ENCODE measurements at places on chromosomes 1 and 21.

- DNase-seq = no peak
These were observed 13.5 kb upstream of the PPP1R8 start for GRCh38 chr1:27816921-27817630.

DNA sequence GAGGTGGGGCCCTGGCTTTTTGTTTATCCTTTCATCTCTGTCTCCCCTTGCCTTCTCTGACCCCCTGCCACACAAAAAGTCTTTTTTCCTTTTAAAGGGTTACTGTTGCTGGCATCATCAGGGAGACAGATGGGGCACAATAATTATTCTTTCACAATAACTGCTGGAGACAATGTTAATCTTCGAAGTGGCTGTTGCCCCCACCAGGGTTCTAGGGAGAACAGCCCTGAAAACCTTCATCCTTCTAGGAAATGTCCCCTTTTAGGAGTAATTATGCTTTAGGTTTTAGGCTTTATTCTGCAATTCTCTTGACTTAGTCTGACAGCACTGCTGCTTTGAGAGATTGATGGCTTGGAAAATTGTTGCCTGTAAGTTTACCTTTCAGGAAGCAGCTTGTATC, 150.0 kb downstream of the NOS1AP start:
- DNase-seq = no peak

- no peak for DNase-seq
These were observed 5.6 kb downstream of the WRAP73 start for GRCh38 chr1:3644273-3644672.

DNA sequence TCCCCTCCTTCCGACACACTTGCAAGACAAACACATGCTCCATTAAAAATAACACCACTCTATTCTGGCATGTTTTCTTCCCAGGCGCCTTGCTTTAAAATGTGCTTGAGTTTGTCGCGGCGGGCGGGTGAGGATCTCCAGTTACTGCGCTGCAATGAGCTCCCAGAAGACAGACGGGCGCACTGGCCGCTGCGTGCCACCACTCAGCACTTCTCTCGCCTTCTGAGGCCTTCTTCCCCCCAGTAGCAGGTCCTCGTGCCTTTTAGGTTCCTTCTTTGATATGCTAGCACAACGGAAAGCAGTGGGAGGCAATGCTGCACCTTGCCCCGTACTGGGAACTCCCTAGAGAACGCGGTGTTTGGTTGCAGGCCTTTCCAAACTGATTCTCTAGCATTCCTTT, 279.5 kb upstream of the NR5A2 start:
- no peak for DNase-seq

DNA sequence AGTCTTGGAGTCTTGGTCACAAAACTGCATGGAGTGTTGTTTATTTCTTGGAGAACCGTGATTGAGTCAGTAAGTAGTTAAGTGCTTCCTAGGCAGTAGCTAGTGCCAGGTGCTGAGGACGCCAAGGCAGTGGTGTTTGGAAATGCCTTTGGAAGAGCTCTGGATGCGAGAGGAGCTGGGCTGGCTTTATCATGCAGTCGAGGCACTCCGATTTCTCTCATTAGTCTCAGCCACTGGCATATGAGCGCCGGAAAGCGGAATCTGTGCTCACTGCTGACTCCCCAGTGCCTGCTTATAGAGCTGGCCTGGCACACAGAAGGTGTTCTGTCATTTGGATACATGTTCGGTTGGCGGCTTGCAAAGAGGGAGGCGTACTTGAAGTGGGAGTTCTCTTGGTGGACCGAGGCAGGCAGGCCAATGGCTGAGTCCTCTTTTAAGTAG, 3.6 kb downstream of the TENT5C start:
- DNase-seq = no peak

- no peak for DNase-seq
These were observed 61.4 kb downstream of the LAMC2 start for GRCh38 chr1:183247484-183247883.

GRCh38 chr1:218079347-218079746, 205.7 kb upstream of the RRP15 start:
- DNase-seq = no peak

GRCh38 chr1:59057211-59057694, 239.6 kb upstream of the FGGY start:
- no peak for DNase-seq

DNA sequence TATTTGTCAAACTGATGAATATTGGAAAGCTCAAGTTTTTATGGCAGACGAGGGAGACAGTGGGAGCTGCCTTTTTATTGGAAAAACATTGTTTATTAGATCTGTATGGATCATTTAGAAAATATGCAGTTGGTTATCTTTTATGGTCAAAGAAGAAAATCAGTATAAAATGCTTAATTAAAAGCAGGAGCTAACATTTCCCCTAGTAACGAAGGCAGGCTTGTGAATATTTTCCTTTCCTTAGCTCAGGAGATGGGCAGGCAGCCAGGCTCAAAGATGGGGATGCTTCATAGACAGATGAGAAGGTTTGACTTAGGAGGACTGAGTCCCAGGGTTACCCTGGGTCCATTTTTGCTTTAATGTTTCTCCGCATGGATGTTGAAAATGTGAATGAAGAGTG, 26.0 kb downstream of the ROR1 start:
- DNase-seq = no peak

- no peak for DNase-seq
These were observed 5.4 kb downstream of the KRTAP10-12 start for GRCh38 chr21:44702111-44702972.

GRCh38 chr1:55214934-55215193, 300 bp downstream of the USP24 start:
- DNase-seq = no peak

- no peak for DNase-seq
These were observed 72.3 kb downstream of the TRIM11 start for GRCh38 chr1:228334226-228334935.

DNA sequence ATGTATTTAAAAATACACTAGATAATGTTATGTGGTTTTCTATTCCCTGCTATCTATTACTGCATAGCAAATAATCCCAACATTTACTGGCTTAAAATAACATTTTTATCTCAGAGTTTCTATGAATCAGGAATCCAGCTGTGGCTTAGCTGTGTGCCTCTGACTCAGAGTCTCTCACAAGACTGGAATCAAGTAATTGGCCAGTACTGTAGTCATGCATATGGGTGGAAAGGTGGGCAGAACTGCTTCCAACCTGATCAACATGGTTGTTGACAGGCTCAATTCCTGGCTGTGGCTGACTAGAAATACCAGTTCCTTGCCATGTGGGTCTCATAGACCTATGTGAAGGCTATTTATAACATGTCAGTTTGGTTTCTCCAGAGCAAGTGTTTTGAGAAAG, 131.8 kb downstream of the PDE4B start:
- no peak for DNase-seq

GRCh38 chr1:51976846-51977602, 13.5 kb downstream of the RAB3B start:
- DNase-seq = no peak

GRCh38 chr21:46253610-46254124, 25.1 kb upstream of the LSS start:
- DNase-seq = no peak

- DNase-seq = no peak
These were observed 38.8 kb downstream of the CASQ2 start for GRCh38 chr1:115729756-115730155.

GRCh38 chr1:162756523-162756922, 34.0 kb upstream of the HSD17B7 start:
- DNase-seq = no peak

DNA sequence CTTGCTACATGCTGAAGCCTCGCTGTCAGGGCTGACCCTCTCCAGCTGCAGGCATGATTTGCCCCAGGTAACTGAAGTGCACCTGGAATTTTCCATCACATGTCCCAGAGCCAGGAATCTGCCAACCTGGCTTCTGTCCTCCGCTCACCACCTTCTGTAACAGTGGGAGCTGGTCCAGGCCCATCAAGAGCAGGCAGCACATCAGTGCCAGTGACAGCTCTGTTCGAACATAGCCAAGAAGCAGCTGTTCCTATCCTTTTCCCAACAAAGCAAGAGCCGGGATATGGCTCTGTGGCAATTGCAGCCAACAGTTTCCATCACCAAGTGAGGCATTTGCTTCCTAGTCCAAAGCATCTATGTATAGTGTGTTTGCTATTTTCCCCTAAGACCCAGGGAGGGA, 42.2 kb upstream of the KANK4 start:
- DNase-seq = no peak

DNA sequence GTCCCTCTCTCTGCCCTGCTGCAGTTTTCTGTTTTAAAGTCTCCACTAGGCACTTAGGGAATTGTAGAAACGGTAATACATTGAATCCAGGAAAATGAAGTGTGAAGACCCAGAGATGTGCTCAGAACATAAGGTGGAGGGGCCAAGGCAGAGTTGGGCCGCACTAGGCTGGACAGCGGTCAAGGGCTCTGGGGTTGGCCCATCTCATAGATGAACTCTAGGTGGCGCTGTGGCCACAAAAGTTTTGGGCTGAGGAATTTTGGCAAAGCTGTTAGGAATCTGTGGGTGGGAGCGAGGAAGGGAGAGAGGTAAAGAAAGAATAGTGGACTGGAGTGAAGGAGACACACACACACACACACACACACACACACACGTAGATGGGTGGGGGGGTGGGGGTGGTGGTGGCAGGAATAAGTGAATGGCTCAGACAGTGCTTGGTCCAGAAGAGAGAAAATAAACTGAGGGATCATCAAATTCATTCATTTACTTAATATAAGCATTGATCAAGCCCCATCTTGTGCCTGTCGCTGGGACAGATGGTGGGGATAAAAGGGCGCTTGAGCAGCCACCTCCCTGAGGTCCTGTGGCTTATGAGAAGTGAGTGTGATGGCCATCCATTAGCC, 258.5 kb downstream of the TRABD2B start:
- no peak for DNase-seq

- DNase-seq = no peak
These were observed 6.7 kb downstream of the PM20D1 start for GRCh38 chr1:205843036-205843859.

- DNase-seq = no peak
These were observed 10.3 kb upstream of the LEMD1 start for GRCh38 chr1:205432116-205432515.

GRCh38 chr21:38881131-38881530, 75.4 kb downstream of the ETS2 start:
- DNase-seq = no peak

- no peak for DNase-seq
These were observed 94.3 kb downstream of the ADGRL4 start for GRCh38 chr1:78911956-78912880.

DNA sequence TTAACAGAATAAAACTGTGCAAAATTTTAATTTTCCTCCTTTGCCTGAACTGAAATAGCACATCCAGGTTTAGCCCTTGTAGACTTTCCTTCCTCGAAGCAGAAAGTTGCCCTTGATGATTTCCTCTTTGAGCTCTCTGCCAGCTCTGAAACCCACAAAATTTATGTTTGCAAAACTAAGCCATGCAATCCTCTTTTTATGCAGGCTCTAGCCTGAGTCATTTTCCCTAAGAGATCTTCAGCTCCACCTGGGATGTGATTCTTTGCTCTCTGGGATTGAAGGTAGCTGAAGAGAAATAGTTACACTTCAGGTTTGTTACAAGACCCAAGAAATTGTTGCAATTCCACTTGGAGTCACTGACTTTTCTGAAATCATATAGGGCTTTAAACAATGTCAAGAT, 1.4 kb upstream of the F3 start:
- DNase-seq = no peak

DNA sequence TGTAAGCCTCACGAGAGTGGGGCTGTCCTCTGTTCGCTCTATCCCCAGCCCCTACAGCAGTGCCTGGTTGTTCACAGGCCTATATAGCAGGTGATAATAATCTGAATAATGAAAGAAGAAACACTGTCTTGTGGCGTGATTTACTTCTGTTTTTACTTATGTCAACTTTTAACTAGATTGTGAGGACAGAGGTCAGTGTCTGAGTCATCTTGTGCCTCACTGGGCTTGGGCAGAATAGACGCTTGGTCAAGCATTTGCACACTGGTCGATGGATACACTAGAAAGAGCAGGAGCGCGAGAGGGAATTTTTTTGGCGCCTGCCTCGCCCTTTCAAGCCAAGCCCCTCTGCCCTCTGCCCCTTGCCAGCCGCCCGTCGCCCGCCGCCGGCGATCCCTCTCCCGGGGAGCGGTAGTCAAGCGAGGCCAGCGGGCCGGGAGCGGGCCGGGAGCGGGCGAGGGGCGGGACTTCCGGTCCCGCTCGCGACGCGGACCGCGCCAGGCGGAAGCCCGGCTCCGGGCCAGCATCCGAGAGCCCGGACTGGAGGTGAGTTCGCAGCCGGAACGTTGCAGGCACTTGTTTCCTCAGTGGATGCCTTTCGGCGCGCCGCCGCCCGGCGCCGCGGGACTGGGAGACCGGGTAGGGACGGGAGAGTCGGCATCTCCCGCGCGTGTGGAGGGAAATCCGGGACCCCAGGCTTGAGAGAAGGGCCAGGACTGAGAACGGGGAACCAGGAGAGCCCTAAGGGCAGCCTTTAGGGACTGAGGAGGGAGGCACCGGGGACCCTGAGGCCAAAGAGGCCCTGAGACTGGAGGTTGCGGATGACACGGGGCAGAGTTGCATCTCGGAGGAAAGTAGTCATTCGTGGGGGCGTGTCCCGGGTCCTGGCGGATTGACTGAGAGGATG, at the start of gene DISP1:
Gene DISP1 (plus strand): TSS at position 504 of the 904 bp plus-strand sequence. CDS start 127,785 bp downstream, outside the sequence.
- DNase-seq = peak; percentile 83

DNA sequence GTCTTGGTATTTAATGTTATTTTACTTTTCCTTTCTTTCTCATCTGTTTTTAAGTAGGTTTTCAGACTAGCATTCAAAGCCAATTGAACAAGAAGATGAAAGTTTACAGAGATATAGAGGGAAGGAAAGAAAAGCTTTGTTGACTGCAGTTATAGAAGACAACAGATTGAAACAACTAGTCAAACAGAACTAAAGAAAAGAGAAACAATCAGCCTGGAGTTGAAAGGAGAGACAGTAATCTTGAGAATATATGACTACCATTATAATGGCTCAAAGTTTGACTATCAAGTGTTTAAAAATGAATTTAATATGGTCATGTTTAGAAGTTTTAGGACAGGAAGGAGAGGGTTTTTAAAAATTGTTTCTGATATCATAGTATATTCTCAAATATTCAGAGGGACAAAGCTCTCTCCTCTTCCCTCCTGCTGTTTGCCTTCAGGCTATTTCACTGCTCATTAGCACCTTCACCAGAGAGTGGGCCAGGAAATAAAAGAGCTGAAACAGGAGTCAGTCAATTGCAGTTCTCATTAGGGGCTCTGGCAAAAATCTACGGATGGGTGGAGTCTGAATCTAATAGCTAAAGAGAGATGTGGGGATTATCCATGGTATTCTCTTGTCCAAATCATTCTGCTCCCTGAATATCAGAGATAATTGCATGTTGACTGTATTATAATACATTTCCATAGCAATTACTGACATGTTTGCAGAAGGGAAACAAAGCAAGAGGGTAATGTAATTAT, 577.8 kb downstream of the BRINP3 start:
- DNase-seq = no peak
